ENCODE measurements at places on chromosomes 6 and 20. TPM values are rescaled to one million over a fixed set of nuclear protein-coding genes. Genes with fewer than 3 reads are reported as not detected.

- DNase-seq: no peak
These were observed at the start of gene AFDN for GRCh38 chr6:167826896-167827582. Gene AFDN, plus strand, starts transcription at chr6:167826911. Its CDS starts 222 bp downstream, at chr6:167827133.

GRCh38 chr6:142361779-142362750, 60.3 kb downstream of the ADGRG6 start:
- DNase-seq: no peak

DNA sequence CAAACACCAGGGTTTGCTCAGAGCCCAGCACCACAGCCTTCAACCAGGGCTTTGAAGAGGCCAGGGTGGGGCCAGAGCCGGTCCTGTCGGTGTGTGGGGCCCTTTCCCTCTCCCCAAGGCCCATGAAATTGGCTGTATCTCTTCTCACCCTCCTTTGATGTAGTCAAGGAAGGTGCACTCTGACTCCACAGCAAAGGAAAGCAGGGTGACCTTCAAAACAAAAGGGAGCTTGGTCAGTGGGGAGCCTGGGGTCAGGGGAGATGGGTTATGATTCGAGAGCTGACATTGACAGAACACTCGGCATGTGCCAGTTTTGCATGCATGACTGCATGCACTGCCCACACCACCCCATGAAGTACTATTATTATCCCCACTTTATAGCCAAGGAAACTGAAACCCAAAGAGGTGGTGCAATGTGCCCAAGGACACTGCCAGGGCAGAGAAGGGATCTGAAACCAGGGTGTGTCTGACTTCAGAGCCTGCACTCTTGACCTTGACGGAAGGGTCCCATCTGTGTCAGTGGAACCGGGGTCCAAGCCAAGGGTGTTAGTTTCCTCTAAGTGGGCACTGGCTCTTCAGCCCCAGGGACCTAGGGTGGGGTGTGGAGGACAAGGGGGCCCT, 55.4 kb downstream of the RAB44 start:
- DNase-seq: no peak

DNA sequence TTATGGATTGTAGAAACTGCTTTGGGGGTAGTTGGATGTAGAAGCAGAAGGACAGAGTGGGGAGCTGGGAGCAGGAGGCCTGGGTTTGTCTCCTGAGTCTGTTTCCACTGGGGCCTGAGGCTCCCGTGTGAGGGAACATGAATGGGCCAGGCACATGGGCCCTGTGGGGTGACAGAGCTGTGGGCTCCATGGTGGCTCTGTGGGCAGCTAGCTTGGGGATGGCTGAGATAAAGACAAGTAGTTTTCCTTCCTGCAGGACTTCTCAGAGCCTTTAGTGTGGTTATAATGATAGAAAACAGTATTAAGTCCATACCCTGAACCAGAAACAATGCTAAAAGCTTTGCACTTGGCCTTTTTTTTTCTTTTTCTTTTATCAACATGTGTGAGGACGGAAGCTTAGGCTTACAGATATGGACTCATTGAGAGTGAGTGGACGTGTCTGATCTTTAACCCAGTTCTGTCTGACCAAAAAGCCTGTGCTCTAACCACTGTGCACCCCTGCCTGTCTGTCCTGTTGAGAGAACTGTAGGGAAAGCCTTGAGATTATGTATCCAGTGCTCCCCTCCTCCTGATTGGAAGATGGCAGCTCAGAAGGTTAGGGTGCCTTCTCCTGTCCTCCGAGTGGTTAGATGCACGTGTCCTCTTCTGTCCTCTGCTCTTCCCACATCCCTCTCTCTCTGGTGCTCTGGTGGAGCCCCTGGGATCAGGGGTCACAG, 98.3 kb downstream of the CDH26 start:
- peak; percentile 66 for DNase-seq

DNA sequence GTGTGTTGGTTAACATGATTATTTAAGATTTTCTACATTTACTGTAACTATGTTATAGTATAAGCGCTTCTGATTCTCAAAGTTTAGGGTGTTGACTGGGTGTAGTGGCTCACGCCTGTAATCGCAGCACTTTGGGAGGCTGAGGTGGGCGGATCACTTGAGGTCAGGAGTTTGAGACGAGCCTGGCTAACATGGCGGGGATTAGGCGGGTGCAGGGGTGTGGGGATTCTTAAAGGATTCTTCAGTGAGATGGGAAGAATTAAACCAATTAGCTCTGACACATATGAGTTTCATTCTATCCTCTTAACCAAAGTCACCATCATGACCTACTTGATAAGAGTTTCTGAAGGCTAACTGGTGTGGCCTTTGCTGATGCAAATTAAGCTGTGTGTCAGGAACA, 39.2 kb downstream of the GSTA4 start:
- DNase-seq: no peak

EYS gene
- total RNA-seq: not detected

OOEP gene
- not detected for total RNA-seq

GRCh38 chr6:166589786-166590574, 3.5 kb upstream of the RAMACL start:
- peak; percentile 62 for DNase-seq
